ENCODE measurements at places on chromosomes 13 and 19. TPM values are rescaled to one million over a fixed set of nuclear protein-coding genes. Genes with fewer than 3 reads are reported as not detected.

ZNF580 gene
- 41.3 TPM for total RNA-seq

FDX2 gene
- 29.6 TPM for total RNA-seq

GRCh38 chr13:30866677-30867076 lies 39.4 kb upstream of the MEDAG start:
- DNase-seq: no peak
- H3K4me1 ChIP-seq: no peaks in the 10 kb centered on the region
- H3K27ac ChIP-seq: no peak overlapping the region
- H3K36me3 ChIP-seq: no peaks in the 10 kb centered on the region
- no peaks in the 10 kb centered on the region for H3K27me3 ChIP-seq

- H3K4me3 ChIP-seq: no peak overlapping the region
- DNase-seq: no peak
- no peak overlapping the region for H3K27ac ChIP-seq
These were observed 134.7 kb downstream of the KCNRG start for GRCh38 chr13:50149932-50150331.

GRCh38 chr13:91357613-91358386 lies 10.3 kb downstream of the MIR17HG start:
- no peaks in the 10 kb centered on the region for H3K27me3 ChIP-seq
- H3K4me3 ChIP-seq: no peak overlapping the region
- peaks cover 12% of the 10 kb centered on the region for H3K36me3 ChIP-seq
- no peak overlapping the region for H3K27ac ChIP-seq
- H3K4me1 ChIP-seq: no peaks in the 10 kb centered on the region
- DNase-seq: no peak

DNA sequence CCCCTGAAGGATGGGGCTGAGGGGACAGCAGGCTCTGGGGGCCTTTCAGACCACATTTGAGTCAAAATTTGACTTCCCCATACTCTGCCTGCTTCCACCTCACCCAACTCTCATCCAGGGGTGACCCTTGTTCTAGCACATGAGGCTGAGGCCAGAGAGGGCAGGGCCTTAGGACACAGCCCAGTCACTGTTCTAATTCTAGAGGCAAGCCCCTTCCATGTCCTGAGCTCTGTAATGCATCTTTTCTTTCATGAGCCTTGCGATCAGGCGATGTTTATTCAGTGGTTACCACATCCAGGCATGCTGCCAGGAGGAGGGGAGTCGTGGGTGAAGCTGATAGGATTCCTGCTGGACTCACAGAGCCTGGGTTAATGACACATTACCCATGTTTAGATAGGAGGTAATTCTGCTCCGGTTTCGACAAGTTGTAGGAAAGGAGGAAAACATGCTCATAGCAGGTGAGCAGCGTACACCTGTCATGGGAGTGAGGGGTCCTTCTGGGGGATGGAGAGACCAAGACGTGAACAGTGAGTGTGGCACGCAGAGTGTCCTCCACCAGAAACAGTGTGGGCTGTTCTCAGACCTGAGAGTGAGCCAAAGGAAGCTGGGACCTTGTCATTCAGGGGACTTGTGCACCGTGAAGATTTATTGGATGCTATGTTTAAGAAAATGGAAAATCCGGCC lies 9.3 kb downstream of the RPS9 start:
- H3K4me1 ChIP-seq: peaks cover 62% of the 10 kb centered on the region
- H3K36me3 ChIP-seq: peaks cover 29% of the 10 kb centered on the region
- peak overlapping the region; percentile 57 for H3K27ac ChIP-seq
- no peak for DNase-seq
- no peaks in the 10 kb centered on the region for H3K27me3 ChIP-seq

ZNF737 gene
- 14.3 TPM for total RNA-seq

- peaks cover 92% of the 10 kb centered on the region for H3K4me1 ChIP-seq
- peaks cover 26% of the 10 kb centered on the region for H3K36me3 ChIP-seq
- no peak for DNase-seq
- H3K27ac ChIP-seq: no peak overlapping the region
These were observed 13.3 kb downstream of the PLEKHF1 start for GRCh38 chr19:29678484-29679106.

DNA sequence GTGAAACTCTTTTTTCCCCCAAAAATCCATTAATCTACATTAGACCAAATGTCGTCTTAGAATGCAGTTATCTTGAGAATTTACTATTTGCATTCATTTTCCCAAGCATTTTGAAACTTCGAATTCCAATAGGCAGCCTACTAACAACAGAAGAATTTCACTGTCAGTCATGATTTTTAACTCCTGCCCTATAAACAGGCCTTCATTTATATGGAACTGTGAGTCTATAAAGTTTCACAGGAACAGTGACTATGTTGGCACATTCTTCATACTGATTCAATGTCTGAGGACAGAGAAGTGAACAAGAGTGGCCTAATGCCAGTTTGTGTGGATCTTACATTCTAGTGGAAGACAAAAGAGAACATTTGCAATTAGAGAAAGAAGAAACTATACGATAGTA lies 198.0 kb downstream of the PCDH17 start:
- no peaks in the 10 kb centered on the region for H3K27me3 ChIP-seq
- no peak overlapping the region for H3K4me3 ChIP-seq
- H3K4me1 ChIP-seq: no peaks in the 10 kb centered on the region
- no peak for DNase-seq
- no peaks in the 10 kb centered on the region for H3K36me3 ChIP-seq
- H3K27ac ChIP-seq: no peak overlapping the region

DNA sequence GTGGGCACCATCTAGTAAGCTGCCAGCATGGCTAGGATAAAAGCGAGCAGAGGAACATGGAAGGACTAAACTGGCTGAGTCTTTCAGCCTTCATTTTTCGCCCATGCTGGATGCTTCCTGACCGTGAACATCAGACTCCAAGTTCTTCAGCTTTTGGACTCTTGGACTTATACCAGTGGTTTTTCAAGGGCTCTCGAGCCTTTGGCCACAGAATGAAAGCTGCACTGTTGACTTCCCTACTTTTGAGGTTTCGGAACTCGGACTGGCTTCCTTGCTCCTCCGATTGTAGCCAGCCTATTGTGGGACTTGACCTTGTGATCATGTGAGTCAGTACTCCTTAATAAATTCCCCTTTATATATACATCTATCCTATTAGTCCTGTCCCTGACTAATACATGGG lies 785.1 kb upstream of the SLITRK6 start:
- H3K4me1 ChIP-seq: no peaks in the 10 kb centered on the region
- no peak for DNase-seq
- H3K27ac ChIP-seq: no peak overlapping the region

GRCh38 chr13:67772807-67773453 lies 542.8 kb upstream of the PCDH9 start:
- H3K27ac ChIP-seq: no peak overlapping the region
- H3K4me1 ChIP-seq: no peaks in the 10 kb centered on the region
- DNase-seq: no peak

PNMA8A gene
- total RNA-seq: 0.49 TPM

- no peak overlapping the region for H3K4me3 ChIP-seq
- peaks cover 69% of the 10 kb centered on the region for H3K4me1 ChIP-seq
- H3K27ac ChIP-seq: no peak overlapping the region
- no peaks in the 10 kb centered on the region for H3K27me3 ChIP-seq
- no peaks in the 10 kb centered on the region for H3K36me3 ChIP-seq
- DNase-seq: no peak
These were observed 33.1 kb downstream of the RGCC start for GRCh38 chr13:41490371-41491015.

DNA sequence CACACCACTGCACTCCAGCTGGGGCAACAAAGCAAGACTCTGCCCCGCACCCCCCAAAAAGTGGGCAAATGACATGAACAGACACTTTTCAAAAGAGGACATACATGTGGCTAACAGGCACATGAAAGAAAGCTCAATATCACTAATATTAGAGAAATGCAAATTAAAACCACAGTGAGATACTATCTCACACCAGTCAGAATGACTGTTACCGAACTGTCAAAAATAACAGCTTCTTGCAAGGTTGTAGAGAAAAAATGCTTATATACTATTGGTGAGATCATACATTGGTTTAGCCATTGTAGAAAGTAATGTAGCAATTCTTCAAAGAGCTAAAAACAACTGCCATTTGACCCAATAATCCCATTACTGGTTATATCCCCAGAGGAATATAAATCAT lies 99.5 kb upstream of the SPATA13 start:
- no peaks in the 10 kb centered on the region for H3K4me1 ChIP-seq
- no peak for DNase-seq
- H3K36me3 ChIP-seq: no peaks in the 10 kb centered on the region
- no peaks in the 10 kb centered on the region for H3K27me3 ChIP-seq
